Retina (tissue), 1 donor: ENCODE measurements at places on chromosomes 6 and 20.

DNA sequence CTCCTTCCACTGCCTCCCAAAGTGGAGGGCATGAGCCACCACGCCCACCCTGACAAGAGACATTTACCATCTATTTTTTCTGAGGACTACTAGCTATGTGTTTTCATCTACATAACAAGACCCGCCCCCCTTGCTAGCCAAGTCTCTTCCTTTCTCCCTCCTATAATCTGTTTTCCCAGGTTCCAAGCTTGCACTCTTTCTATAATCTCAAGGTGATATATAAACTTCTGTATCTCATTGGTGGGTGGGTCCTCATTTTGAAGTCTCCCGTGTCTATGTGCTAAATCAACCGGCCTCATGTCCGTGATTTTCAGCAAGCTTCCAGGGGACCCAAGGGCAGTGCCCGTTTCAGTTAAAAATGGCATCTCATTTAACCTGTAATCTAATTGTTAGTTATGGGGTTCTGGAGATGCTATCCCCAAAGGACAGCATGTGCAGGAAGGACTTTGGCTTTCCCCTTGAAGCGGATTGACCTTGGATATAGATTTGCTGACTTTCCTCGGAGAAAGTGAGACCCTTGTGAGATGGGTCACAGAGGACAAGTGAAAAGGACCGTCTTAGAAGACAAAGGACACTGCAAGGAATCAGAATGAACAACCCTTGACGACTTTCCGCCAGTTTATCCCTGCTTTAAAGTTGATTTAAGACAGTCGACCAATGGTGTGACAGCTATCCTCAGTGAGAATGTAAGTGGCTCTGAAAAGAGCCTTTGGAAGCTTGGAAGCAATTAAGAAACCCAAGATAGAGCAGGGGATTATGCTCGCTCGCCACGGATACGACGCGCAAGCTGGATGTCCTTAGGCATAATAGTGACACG is 22.4 kb downstream of the OR2B2 start:
- DNase-seq: no peak

GRCh38 chr6:32700391-32701040 is 34.1 kb upstream of the HLA-DQB1 start:
- DNase-seq: peak; percentile 69

- DNase-seq: no peak
Observed at GRCh38 chr6:137175157-137175867, 1.9 kb upstream of the IL22RA2 start.

DNA sequence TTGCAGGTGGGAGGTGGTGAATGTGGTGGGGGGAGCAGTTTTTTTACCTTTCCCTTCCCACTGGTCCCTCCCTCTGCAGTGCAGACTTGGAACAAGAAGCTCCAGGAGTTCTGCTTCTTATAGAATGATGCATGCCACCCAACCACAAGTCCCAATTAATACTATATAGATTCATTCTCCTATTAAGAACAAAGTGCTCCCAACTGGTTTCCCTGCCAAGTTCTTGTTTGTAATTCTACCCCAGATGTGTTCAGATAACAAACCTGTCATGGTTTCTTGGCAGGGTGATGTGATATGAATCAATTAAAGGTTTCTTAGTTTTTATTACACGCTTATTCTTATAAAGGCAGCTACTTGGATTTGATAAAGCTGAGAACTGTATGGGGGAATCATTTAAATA is 23.9 kb downstream of the HDDC2 start:
- no peak for DNase-seq

DNA sequence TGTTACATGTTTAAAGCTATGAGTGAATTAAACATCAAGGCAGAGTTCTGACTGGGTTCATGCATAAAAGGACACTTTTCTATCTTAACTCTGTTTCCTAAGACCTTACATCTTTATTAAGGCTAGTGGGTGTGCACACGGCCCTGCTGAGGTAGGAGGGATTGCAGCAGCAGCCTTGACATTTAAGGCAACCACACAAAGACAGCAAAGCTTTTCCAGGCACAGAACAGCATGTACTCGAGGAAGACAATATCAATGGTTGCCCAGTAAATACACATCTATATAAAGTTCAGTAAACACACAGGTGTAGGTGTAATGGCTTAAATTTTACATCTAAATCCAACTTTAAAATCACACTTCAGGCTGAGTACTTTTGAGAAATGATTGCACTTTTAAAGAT is 79.8 kb upstream of the LOC128125822 start:
- DNase-seq: no peak

DNA sequence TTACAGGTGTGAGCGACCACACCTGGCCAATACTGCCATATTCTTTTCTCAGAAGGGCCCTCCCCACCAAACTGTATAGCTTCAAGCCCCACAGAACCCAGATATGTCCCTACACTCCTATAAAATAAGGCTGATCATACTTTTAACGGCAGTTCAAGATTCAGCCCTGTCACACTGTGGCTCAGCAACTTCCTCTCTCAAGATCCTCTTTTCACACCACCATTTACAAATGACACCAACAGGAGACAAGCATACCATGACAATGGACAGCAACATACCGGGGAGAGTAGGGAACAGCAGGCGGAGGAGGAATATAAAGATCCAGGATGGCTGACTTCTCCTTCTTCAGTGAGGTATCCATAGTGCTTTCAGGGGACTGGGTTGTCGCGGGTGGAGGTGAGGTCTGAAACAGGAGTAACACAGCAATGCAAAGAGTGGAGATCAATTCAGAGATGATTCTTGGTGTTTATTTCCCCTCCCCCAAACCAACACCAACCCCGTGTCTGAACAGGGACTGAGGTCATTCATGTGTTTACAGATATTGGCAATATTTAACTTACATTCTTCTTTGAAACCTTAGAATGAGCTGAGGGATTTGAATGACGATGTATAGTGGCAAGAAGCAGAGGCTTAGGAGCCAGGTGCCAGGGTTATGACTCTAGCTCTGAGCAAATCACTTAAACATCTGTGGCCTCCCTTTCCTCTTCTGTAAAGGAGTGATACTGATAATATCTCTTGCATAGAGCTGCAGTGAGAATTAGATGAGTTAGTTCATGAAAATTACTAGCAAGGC is 57.6 kb upstream of the IPCEF1 start:
- no peak for DNase-seq

DNA sequence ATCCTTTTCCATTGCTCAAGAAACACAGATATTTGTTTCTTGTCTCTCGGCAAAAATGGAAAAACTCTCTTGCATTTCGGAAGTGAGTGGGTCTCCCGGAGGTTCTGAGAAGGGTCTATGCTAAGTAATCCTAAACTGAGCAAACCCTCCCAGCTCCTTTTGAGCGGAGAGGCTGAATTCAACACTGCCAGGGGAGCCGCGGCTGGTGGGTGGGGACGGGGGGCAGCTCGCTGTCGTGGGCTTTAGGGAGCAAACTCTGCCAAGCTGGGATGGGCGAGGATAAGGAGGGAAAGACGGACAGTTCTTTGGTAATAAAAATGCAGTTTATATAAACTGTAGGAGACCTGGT is 211.4 kb downstream of the FOXC1 start:
- no peak for DNase-seq

DNA sequence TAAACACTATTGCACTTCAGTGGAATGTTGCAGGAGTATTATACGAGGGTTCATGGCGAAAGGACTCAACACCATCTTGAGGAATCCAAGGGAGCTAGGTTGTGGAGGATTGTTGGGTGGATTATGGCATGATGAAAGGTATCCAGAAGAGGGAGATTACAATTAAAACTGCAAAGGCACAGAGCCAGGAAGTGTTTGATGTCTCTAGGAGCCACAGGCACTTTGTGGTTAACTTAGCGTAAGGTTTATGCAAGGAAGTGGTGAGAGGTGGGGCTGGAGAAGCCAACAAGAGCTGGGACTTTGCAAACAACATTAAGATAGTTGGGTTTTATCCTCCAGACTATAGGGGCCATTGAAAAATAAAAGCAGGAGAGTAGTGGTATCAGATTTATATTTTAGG is 86.6 kb upstream of the TPD52L1 start:
- no peak for DNase-seq

- no peak for DNase-seq
Observed at GRCh38 chr6:2848851-2849250, 7.2 kb upstream of the SERPINB1 start.

DNA sequence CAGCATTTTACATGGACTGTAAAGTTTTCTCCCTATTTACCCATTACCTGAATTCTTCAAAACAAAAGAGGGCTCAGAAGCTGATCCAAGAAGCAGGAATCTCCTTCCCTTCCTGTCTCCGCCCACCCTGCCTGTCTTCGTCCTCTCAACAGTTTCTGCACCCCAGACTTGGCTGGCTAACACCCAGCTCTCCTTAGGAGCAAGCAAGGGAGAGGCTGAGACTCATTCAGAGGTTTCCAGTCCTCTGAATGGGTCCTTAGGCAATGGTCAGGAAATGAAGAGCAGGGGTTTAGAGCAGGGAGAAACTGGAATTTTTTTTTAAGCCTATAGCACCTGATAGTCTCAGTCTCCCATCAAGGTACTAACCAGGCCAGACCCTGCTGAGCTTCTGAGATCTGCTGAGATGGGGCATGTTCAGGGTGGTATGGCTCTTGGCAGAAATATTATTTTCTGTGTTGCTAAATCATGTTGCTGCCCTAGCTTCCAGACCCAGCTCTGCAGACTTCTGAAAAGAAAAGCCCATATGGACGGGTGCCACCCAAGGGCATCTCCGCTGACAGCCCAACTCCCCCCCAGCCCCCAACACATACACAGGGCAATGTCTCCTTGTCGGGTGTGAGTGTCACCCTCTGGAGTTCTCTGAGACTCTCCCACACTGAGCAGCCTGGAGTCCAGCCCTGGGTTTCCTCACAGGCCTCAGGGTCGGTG is 74.6 kb upstream of the CD93 start:
- DNase-seq: no peak

DNA sequence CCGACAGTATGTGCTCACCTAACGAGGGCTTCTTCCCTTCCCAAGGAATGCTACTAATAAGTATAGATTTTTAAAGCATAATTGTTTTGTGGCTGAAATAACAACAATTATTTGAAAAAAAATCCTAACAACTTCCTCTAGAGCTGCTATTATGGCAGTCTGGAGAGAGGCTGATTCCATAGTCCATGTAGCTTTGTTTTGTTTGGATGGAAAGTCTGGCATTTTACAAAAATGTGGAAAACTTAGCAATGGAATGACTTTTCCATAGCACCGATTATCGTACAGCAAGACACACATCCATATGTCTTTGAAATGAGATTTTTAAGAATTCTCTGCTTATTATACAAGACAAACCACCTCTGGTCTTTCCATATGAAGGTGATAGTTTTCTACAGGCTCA is 252.4 kb upstream of the TAB2 start:
- DNase-seq: no peak

- DNase-seq: no peak
Observed at GRCh38 chr20:8394308-8394945, 262.4 kb downstream of the PLCB1 start.

- no peak for DNase-seq
Observed at GRCh38 chr6:96153775-96154174, 138.0 kb downstream of the FUT9 start.
